ENCODE measurements at places on chromosomes 2 and 18.

GRCh38 chr2:212364112-212364985 is 174.3 kb downstream of the ERBB4 start:
- DNase-seq: peak; percentile 65

- no peak for DNase-seq
Measured at GRCh38 chr2:218960309-218961165, 1.1 kb downstream of the CDK5R2 start.

DNA sequence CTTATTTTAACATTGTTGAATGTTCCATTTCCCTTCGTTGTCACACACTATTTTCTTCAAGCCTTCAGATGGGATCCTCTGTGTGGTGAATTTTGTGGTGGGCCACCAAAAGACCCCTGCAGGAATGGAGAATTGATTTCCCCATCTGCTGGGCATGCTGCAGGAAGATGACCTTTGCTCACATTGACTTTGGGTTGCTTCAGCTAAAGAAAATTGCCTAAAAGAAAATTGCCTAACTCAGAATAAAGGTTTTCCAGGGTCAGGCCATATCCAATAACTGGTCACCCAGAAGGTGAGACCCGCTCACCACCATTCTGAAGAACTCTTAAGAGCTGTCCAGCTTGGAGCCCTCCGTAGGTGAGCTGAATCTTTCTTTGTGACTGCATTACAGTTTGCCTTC is 192.5 kb downstream of the CDH7 start:
- no peak for DNase-seq

DNA sequence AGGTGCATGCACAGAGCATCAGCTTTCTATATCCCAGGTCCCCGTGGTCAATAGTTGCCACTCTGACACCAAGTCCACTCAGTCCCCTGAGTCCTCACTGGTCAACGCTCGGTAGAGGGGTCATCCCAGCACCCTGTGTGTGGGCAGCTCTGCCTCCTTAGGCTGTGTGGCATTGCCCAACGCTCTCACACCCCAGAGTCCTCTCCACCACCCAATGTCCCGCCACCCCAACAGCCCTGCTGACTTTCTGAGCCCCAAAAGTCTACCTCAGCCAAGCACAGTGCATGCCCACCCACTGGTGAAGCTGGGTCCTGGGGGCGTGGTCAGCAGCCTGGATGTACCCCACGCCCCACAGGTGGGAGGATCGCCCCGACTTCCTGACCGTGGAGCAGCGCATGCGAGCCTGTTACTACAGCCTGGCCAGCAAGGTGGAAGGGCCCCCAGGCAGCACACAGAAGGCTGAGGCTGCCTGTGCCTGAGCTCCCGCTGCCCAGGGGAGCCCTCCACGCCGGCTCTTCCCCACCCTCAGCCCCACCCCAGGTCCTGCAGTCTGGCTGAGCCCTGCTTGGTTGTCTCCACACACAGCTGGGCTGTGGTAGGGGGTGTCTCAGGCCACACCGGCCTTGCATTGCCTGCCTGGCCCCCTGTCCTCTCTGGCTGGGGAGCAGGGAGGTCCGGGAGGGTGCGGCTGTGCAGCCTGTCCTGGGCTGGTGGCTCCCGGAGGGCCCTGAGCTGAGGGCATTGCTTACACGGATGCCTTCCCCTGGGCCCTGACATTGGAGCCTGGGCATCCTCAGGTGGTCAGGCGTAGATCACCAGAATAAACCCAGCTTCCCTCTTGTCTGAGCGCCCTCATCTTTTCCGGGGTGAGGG is 25.9 kb downstream of the ZAP70 start:
- DNase-seq: no peak

- DNase-seq: peak; percentile 78
Measured at GRCh38 chr2:20326163-20326780, 24.4 kb downstream of the PUM2 start.

- DNase-seq: no peak
Measured at GRCh38 chr2:42164971-42165370, 4.2 kb upstream of the EML4 start.

DNA sequence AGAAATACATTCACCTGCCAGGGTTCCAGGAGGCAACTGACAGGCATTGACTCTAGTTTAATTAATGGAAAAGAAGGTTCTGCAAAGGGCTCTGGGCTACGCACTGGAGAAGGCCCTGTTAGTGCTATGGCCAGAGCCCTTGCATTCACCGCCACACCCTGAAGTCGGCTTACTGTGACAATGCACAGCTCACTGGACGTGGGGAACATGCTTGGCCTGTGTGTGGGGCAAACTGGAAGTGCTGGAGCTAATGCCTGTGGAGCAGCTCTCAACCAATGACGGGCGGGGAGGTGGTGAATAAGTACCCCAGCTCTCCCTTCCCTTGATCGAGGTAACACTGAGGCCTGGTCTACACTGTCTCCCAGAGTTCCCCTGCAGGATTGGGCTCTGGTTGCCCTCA is 209.8 kb downstream of the HAUS1 start:
- DNase-seq: no peak

GRCh38 chr2:51387235-51387634 is 355.3 kb upstream of the NRXN1 start:
- peak; percentile 66 for DNase-seq

DNA sequence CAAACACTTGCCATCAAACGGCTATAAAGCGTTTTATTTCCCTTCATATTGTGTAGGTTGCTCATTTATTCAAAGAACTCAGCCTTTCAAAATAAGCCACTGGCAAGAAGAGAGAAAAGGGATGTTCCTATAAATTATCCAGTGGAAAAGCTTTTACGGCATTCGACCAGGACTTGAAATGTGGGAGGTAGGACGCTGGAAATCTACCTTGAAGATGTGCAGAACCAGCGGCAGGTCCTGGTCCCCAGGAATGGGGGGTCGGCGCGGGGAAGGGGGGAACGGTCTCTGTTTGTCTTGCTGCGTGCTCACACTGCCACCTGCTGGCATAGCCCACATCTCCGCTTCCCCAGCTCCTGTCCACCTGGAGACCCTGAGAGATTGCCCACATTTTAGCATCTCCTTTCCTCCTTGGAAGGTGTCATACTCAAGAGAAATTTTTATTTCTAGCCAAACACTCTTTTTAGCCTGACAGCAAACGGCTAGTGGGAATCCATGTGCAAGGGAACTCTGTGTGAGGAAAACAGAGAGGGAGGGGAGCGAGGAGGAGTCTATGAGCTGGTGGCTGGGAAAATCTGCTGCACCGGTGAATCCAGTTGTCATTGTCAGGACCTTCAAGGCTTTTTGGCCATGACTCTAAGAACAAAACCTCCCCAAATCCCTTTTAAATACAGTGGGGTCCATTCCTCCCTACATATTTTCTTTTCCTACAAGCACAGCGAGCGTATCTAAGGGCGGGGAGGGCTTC is 349.0 kb upstream of the PKDCC start:
- DNase-seq: peak; percentile 49

DNA sequence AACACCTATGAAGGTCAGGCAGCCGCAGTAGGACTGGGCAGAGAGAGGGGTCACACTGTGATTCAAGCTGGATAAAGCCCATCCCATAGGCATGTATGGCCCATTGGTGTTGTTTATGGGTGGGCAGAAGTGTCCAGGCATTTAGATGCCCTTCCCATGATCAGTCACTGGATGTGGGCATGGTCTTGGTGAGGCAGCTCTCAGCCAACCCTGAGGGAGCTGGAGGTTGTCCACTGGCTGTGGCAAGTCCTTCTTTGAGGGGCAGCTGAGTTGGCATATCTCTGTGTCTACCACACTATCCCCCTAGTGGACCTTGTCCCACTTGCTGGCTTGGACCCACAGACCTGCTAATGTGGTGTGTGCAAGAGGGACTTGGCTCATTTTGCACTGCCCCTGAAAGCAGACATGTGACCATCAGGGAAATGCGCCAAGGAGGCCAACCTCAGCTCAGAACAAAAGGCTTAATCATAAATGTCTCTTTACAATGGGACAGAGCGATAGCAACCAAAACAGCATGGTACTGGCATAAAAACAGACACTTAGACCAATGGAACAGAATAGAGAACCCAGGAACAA is 82.0 kb downstream of the TMEM17 start:
- peak; percentile 42 for DNase-seq

- DNase-seq: no peak
Measured at GRCh38 chr2:121212661-121213325, 72.2 kb downstream of the TFCP2L1 start.

DNA sequence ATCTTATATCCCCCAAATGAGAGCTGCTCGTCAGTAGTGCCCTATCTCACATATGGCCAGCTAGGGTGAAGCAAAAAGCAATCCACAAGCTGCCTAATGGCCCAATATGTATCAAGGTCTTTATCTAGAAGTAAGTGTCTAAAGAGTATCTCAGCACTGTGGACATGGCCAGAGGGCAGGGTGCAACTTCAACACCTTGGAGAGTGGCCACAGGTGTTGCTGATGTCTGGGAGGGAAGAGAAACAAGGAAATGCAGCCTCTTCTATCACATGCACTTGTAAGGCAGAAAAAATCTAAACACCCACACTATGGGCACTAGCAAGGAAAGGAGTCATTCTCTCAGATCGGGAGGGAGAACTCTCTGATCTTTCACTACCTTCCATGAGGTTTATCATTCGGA is 23.7 kb upstream of the MRPL19 start:
- DNase-seq: no peak

GRCh38 chr2:238403632-238404405 is 22.9 kb upstream of the ASB1 start:
- no peak for DNase-seq

- no peak for DNase-seq
Measured at GRCh38 chr2:226888971-226889370, 53.1 kb downstream of the RHBDD1 start.

GRCh38 chr2:236915186-236915585 is 170.5 kb upstream of the COPS8 start:
- DNase-seq: no peak

- DNase-seq: no peak
Measured at GRCh38 chr18:74265546-74266098, 26.1 kb downstream of the CYB5A start.

- no peak for DNase-seq
Measured at GRCh38 chr2:236308855-236309668, 44.9 kb upstream of the ASB18 start.

DNA sequence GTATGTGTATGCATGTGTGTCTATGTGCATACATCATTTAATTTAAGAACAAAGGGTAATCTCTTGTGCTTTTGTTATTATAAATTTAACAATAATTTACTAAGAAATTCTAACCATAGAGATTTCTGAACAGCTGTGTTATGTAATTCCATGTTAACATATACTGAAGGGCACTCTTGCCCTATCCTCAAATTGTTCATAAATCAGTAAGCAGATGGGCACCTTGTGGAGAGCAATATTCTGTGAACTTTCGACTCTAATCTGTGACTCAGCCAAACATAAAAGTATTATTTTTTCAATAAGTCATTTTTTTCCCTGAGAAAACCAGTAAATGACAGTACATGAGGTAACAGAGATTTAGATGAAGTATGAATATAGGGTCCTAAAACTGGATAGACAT is 938.3 kb upstream of the CRIM1 start:
- no peak for DNase-seq

DNA sequence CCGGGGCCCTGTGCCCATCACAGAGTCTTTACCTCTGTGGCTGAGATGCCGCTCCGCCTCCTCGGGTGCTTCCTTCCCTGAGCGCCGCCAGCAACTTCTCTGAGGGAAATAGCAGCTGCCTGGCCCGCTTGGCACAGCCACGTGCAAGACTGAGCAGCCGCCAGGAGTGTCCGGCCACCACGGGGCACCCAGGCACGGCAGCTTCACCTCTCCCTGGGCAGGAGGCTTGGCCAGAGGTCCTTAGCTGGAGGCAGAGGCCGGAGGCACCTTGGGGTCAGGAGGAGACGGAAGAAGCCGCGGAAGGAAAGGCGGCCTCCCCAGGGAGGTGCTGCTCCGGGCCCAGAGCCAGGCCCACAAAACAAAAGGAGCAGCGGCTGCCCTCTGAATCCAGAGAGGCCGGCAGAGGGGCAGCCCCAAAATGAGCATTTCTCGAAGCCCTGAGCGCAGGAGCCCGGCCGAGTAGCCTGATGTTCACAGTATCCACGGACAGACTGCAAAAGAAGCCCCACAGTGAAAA is 6.0 kb upstream of the LIMS2 start:
- peak; percentile 50 for DNase-seq

DNA sequence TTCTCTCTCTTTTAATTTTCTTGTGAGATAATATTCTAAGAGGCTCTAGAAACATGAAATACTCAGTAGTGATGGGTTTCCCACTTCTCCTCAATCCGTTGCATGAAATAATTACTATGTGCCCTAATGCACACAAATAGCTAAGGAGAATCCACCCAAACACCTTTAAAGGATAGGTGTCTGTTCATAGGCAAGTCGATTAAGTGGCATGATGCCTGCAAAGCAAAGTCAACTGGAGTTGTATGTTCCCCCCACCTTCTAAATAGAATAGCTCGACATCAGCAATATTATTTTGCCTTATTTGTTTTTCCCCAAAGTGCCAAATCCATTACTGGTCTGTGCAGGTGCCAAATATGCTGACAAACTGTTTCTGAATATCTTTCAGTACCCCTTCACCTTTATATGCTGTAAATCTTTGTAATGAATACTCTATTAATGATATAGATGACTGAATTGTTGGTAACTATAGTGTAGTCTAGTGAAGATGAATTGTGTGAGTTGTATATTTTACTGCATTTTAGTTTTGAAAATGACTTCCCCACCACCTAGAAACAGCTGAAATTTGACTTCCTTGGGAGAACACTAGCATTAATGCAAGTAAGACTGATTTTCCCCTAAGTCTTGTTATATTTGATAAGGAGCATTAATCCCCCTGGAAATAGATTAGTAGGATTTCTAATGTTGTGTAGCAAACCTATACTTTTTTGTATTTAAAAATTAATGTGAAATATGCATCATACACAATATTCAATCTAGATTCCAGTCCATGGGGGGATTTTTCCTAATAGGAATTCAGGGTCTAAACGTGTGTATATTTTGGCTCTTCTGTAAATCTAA is 9.0 kb downstream of the TBR1 start:
- DNase-seq: no peak

GRCh38 chr2:3302751-3303582 is 74.7 kb downstream of the EIPR1 start:
- no peak for DNase-seq

DNA sequence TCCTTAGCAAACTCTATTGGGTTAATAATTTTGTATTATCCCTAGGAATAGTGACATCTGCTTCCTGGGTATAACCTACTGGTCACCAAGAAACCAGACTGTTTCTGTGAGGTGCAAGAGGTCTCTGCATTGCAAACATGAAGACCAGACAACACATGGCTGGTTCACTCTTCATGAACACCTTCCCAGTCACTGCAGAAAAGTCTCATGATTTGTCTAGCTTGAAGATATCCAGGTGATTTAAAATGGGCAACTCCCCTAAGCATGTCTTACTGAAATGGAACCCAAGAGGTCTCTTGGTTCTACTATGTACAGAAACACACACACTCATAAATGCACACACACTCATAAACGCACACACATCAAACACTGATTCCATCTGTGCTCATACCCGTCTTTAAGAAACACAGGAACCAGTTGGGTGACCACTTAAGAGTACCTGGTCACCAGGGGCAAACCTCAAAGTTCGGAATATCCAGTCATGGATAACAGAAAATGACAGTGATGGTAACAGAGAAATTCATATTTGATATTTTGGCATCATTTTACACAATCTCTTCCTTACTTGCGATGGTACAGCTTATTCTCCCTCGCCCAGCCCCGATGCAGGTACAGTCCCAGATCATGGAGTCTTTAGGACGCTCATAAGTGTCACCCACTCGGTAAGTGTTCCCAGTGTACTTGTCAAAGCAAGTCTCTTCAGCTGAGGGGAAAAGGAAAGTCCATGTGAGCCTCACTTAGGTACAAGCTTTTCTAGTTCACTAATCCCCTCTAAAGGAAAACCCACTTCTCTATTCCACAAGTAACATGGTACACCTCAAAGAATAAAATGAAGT is 2.9 kb downstream of the FN1 start:
- peak; percentile 38 for DNase-seq

- peak; percentile 93 for DNase-seq
Measured at GRCh38 chr2:240250985-240251847, 110.8 kb upstream of the OTOS start.

GRCh38 chr18:47413327-47413726 is 161.9 kb upstream of the SKOR2 start:
- peak; percentile 46 for DNase-seq
